Activated CD4-positive, alpha-beta T cell treated with anti-CD3 and anti-CD28 coated beads, Interleukin-2, amount 10 ng/mL, durations not matched to agents 24 days and 14 days (primary cell): ENCODE measurements at places on chromosomes 5 and 9. TPM values are rescaled to one million over a fixed set of nuclear protein-coding genes. Genes with fewer than 3 reads are reported as not detected.

HCN1 gene
- not detected in 2 replicates for total RNA-seq

ANKRD34B gene
- total RNA-seq, result not detected in 2 replicates

NFIB gene
- not detected in 2 replicates for total RNA-seq

PIP5K1B gene
- total RNA-seq, result 56.6 and 58.8 TPM in 2 replicates

BHMT2 gene
- not detected in 2 replicates for total RNA-seq

GRCh38 chr5:55159763-55160492, at the start of gene GPX8:
Gene GPX8 (plus strand): TSS chr5:55160171. CDS start chr5:55160193, 22 bp downstream.
- no peaks in the 10 kb centered on the region for H3K36me3 ChIP-seq
- H3K4me3 ChIP-seq, result no peak within 1 kb of the TSS
- H3K27ac ChIP-seq, result no peak within 1 kb of the TSS
- H3K4me1 ChIP-seq, result no peaks in the 10 kb centered on the region

DNA sequence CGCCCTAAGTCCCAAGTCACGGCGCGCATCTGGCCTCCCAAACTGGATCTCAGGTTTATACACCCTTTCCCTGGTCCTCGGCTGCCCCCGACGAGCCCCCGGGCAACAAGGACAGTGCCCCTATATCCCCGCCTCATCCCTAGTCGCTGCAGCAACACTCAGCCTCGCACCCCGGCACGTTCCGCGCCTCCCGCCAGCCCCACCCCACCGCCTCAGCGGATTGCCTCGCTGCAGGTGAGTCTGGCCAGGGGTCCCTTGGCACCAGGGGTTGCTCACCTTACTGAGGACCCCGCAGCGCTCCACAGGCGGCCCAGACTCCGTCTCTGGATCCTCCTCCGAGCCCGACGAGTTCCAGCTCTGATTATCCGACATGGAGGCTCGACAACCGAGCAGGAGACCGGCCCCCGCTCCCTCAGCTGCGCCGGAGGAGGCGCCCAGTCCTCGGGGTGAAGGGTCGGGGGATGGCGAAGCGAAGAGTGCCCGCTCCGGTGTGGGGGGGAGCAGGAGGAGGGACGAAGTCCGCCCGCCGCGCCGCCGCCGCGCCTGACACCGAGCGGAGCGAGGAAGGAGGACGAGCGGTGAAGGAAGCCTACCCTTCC, 494 bp downstream of the CERT1 start:
- H3K4me3 ChIP-seq, result peak overlapping the region; percentile 95
- H3K4me1 ChIP-seq, result peaks cover 40% of the 10 kb centered on the region
- no peak for DNase-seq
- no peaks in the 10 kb centered on the region for H3K27me3 ChIP-seq
- peaks cover 16% of the 10 kb centered on the region for H3K36me3 ChIP-seq

DNA sequence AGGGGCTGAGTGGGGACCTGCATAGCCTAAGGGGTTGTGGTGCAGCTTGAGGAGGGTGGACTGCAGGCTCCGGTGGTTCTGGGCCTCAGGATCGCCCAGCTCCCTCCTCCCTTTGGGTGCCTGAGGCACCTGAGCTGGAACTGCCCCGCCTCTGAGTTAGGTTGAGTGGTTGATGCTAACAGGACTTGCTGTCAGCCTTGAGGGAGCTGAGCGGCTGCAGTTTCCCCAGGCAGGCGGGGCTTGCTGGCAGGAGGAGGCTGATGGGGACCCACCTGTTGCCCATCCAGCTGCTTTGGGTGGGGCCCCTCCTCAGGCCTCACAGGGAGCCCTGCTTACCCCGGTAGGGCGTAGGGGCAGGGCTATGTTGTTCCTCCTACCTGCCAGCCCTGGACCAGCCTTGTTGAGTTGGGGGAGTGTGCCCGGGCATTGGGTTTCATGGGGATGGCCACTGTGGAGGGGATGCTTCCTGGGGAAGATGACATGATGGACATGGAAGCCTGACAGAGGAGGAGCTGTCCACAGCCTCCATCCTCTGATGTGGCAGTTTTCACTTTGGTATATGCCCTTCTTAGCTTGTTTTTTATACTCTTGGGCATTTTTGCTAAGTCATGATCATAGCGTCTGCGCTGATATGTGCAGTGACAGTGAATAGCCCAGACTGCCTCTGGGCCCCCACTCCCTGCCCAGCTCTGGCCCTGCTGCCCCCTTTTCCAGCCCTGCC, 14.3 kb downstream of the WNK2 start:
- no peak overlapping the region for H3K27ac ChIP-seq
- H3K36me3 ChIP-seq, result no peaks in the 10 kb centered on the region
- peaks cover 2% of the 10 kb centered on the region for H3K4me1 ChIP-seq
- no peak for DNase-seq
- peaks cover 16% of the 10 kb centered on the region for H3K27me3 ChIP-seq

- H3K27me3 ChIP-seq, result no peaks in the 10 kb centered on the region
- DNase-seq, result no peak
- peaks cover 27% of the 10 kb centered on the region for H3K36me3 ChIP-seq
These were observed 11.9 kb downstream of the ERBIN start for GRCh38 chr5:65938256-65938655.

GRCh38 chr9:133044661-133045060, 13.9 kb downstream of the GTF3C5 start:
- H3K4me1 ChIP-seq, result peaks cover 8% of the 10 kb centered on the region
- H3K36me3 ChIP-seq, result peaks cover 38% of the 10 kb centered on the region
- no peaks in the 10 kb centered on the region for H3K27me3 ChIP-seq

DNA sequence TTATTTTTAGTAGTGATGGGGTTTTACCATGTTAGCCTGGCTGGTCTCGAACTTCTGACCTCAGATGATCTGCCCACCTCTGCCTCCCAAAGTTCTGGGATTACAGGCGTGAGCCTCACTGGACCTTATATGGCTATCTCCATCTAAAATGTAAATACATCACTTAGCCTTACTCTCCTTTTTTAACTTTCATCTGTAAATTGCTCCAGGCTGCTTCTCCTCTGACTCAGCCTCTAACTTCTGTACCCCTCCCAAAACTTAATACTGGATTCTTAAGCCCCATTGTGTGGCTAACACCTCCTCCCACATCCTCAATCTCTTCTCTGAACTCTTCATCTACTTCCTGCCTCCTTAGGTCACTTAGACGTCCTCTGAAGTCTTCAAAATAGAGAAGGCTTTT, 4.0 kb downstream of the SNX30 start:
- H3K4me1 ChIP-seq, result peaks cover 58% of the 10 kb centered on the region
- peak; percentile 85 for DNase-seq
- peak overlapping the region; percentile 24 for H3K4me3 ChIP-seq
- peak overlapping the region; percentile 35 for H3K27ac ChIP-seq

GRCh38 chr5:109987355-109987754, 297.6 kb downstream of the MAN2A1 start:
- H3K27me3 ChIP-seq, result no peaks in the 10 kb centered on the region
- no peak overlapping the region for H3K27ac ChIP-seq
- peak; percentile 15 for DNase-seq
- H3K36me3 ChIP-seq, result no peaks in the 10 kb centered on the region
- H3K4me3 ChIP-seq, result no peak overlapping the region
- H3K4me1 ChIP-seq, result no peaks in the 10 kb centered on the region

DNA sequence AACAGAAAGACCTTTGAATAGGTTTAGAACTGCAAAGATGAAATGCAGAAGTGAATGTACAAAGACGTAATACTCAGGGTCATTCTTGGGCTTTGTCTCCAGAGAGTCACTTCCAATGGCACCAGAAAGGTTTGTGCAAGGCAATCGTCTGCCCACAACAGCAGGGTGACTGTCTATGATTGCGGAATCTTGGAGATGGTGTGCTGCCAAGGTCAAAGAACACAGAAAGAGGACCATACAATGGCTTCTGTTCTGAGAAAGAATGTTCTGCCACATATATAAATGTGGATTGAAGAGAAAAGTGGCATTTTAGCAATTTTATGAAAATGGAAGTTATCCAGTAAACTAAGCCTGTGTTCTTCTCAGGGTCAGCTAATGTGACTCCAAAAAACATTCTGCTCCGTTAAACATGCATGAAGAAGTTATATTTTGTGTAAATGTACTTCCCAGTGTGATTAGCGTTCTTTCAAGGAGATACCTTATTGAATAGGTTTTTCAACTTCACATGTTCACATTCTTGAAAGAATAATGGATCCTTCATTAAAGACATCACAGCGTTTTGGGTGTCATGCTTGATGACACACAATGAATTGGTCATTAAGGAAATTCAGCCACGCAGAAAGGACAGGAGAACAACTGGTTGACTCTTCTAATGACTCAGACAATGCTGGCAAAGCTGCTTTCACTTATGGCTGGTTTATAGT, 73.4 kb upstream of the CDH6 start:
- no peak overlapping the region for H3K27ac ChIP-seq
- H3K4me3 ChIP-seq, result no peak overlapping the region
- no peaks in the 10 kb centered on the region for H3K4me1 ChIP-seq
- H3K36me3 ChIP-seq, result no peaks in the 10 kb centered on the region
